Left renal pelvis (tissue), 4 donors: ENCODE measurements at places on chromosomes 6 and 20. TPM values are rescaled to one million over a fixed set of nuclear protein-coding genes. Genes with fewer than 3 reads are reported as not detected.
A peak's percentile ranks its signal among the peaks of the same experiment; 100 is the strongest.

PROCR gene
- 10.6 TPM for polyA plus RNA-seq

BANF2 gene
- not detected for polyA plus RNA-seq

DNA sequence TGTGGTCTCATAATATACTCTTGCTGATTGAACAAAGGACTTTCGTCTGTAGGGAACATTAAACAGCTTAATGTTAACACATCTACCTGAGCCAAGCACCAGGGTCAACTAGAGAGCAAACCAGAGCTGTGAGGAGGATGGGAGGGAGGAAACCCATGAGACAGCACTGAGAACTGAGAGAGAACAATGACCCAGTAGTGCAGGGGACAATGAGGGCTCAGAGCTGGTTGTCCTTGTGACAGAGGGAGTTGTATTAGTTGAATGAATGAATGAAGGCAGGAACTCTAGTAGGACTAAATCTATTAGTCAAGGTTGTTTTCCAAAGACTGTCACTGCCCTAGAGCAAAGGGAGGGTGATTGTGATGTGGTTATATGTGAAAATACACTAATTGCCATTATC, 28.2 kb upstream of the GSTA4 start:
- no peak for DNase-seq

DNA sequence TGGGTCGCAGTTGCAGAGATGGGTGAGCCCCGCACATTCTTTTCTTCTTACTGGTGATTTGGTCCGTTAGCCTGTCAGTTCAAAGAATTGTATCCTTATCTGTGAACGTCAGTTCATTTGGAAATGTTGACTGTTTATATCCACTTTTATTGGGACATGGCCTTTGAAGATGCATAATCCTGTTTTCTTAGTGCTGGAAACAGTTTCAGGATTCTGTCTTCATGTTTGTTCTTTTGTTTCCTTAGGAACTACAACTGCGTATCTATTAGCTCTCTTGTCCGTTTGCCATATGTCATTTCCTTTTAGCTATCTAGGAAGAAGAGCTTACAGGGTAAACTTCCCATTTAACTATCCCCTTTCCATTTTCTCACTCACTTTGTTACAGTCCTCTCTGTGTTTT, 35.0 kb upstream of the TULP1 start:
- no peak for DNase-seq

GRCh38 chr6:118617417-118617816, 34.0 kb downstream of the CEP85L start:
- peak; percentile 52 for DNase-seq

DNA sequence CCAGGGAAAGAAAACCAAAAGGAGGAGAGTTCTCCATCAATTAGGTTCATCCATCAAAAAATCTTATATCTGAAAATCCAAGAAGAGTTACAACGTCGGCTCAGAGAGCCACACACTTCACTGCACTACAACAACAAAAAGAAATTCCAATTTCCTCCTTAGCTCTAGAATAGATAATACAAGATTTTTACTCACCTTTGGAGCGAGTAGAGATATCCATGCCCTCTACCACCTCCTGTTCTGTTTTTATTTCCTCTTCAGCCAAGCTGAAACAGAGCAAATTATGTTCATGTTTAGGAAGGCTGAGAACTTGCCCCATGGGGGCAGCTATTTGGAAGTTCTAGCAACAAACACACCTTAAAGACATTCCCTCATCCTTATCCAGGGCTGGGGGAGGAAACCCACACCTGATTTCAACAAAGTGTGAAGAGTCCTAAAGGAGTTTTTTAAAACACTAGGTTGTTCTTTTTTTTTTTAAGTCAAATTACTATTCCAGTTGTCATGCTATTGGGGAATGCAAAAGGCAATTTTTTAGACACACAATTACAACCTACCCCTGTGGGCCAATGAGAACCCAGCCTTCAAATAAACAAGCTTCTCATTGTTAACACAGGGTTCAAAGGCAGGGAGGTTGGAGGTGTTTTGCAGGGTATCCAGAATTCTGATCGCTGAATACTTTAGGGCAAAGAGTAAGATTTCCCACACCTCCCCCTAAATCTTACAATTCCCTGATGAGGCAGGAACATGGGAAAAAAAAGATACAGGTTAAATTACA, 8.7 kb downstream of the ZMYND8 start:
- DNase-seq: no peak

DNA sequence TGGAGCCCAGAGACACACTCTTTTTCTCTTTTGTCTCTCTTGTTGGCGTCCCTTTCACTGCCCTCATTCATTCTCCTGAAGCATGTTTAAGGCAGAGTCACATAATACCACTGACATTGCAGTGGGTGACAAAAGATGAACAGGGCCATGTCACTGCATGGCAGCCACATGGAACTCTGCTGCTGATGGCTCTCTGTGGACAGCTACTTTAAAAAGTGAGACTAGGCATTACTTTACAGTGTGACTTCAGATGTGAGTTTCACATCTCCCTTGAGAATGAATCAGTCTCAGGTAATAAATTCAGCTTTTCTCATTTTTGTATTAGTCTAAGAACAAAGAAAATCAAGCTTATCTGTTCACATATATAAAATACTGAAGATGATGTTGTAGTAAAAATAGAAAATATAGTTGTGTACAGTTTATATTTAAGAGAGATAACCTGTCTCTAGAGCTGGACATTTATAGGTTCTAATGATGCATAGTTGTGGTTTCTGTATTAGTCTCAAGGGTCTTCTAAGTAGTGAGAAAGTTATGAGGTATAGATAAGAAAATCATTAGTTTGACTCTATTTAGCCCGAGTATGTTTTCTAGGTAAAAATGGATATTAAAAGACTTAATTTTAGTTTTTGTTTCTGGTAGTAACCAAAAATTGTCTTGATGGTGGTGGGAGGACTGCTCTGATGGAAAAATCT, 6.1 kb downstream of the MRS2 start:
- no peak for DNase-seq
